ENCODE measurements at places on chromosomes 7 and 10.

DNA sequence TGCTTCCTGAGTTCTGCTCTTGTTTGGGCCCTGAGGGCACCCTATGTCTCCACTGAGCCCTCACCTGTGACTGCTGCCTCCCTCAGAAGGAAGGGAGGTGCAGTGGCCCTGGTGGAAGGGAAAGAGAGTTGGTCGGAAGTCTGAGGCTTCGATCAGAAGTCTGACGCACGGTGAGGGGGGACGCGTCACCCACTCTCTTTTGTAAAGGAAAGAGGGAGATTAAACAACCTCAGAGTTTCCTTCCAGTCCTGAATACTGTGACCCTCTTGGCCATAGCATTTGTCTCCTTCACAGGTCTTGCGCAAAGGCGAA lies 31.4 kb upstream of the TRIM8 start:
- DNase-seq, result no peak

DNA sequence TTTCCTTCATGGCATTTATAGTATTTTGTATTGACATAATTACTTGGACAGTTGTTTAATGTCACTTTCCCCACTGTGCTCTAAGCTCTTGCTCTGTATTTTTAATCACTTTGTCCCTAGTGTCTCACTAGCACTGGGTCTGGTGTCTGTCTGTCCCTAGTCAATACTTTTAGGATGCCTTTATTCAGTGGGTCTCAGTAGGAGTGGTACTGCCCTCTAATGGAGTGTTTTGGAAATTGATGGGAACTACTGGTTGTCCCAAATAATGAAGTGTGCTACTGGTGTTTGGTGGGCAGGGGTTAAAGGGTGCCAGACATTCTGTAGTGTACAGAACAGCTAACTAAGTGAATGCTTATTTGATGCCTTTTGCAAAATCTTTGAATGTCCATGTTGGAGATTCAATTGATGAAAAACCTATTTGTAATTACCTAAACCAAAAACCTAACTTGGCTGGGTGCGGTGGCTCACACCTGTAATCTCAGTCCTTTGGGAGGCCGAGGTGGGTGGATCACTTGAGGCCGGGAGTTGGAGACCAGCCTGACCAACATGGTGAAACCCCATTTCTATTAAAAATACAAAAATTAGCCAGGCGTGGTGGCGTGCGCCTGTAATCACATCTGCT lies 33.3 kb downstream of the CDK14 start:
- peak; percentile 50 for DNase-seq

- DNase-seq, result no peak
Observed at GRCh38 chr10:79106256-79107050, 37.7 kb downstream of the ZMIZ1 start.

DNA sequence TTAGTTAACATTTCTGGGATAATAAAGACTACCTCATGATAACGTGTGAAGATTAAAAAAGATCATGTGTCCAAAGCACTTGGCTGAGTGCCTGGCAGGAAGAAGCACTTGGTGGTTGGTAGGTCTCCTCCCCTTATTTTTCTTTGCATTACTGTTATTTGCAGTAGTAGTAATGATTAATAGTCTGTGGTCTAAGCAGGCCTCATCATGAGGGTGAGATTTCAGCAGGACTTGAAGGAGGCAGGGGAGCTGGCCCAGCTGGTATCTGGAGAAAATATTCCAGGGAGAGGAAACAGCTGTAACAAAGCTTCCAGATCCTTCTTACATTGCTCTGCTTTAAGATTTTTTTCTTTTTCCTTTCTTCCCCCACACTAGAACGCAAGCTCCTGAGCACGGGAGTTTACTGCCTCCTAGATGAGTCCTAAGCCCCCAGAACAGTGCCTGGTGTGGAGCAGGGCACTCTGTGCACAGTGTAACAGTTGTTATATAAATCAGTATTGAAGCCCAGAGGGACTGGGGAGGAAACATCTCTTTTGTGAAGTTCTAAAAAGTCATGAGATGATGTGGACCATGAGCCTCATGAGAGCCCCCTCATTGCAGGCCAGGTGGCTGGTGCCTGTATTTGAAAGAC lies 31.1 kb upstream of the RHEB start:
- no peak for DNase-seq

DNA sequence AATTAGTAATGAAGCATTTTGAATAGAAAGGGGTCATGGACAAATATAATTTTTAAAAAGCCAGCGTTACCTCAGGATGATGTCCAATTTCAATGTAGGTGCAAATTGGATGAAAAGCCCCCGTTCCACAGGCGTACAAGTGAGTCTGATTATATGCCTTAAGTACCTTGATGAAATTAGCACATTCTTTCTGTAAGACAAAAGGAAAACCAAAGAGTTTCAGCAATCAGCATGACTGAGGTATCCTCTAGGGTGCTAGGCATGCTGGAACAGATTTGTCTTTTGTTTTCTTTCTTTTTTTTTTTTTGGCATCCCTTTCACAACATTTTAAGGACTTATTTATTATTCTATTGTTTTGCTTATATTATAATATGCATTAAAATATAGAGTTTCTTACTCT lies 84.2 kb downstream of the SEMA3A start:
- no peak for DNase-seq
